ENCODE measurements at places on chromosomes 13 and 19. TPM values are rescaled to one million over a fixed set of nuclear protein-coding genes. Genes with fewer than 3 reads are reported as not detected.

APOC1 gene
- total RNA-seq: 0.60 TPM

MCEMP1 gene
- not detected for total RNA-seq

SERTAD3 gene
- total RNA-seq: 27.2 TPM

TRPC4 gene
- total RNA-seq: under 0.01 TPM

CYP2A6 gene
- not detected for total RNA-seq

SIGLEC11 gene
- not detected for total RNA-seq

PRODH2 gene
- total RNA-seq: not detected

LHB gene
- not detected for total RNA-seq

ZNF865 gene
- 0.44 TPM for total RNA-seq

LILRA1 gene
- total RNA-seq: not detected

CEACAM1 gene
- total RNA-seq: 36.9 TPM

COPE gene
- 149 TPM for total RNA-seq

FLT1 gene
- 42.7 TPM for total RNA-seq

HPN gene
- total RNA-seq: under 0.01 TPM

LGI4 gene
- not detected for total RNA-seq

SPIB gene
- total RNA-seq: not detected

F2RL3 gene
- 3.7 TPM for total RNA-seq

ICAM4 gene
- 0.22 TPM for total RNA-seq

KLK12 gene
- not detected for total RNA-seq

NCCRP1 gene
- total RNA-seq: not detected

CNFN gene
- total RNA-seq: not detected

GARIN5A gene
- 0.20 TPM for total RNA-seq

NLRP11 gene
- total RNA-seq: under 0.01 TPM

KRTDAP gene
- total RNA-seq: not detected

PGLYRP2 gene
- total RNA-seq: not detected

NLRP9 gene
- not detected for total RNA-seq

ATXN8OS gene
- not detected for total RNA-seq

SLITRK1 gene
- total RNA-seq: not detected

TMPRSS9 gene
- 0.20 TPM for total RNA-seq

SHISA7 gene
- total RNA-seq: not detected

TEX29 gene
- total RNA-seq: 0.20 TPM

RAB11B gene
- total RNA-seq: 53.8 TPM

IRGC gene
- not detected for total RNA-seq

SBNO2 gene
- total RNA-seq: 28.2 TPM

IL17D gene
- 2.4 TPM for total RNA-seq

SERP2 gene
- 1.5 TPM for total RNA-seq

SIGLECL1 gene
- not detected for total RNA-seq

ERICH6B gene
- not detected for total RNA-seq
